ENCODE measurements at places on chromosomes 2 and 18.
A peak's percentile ranks its signal among the peaks of the same experiment; 100 is the strongest.

DNA sequence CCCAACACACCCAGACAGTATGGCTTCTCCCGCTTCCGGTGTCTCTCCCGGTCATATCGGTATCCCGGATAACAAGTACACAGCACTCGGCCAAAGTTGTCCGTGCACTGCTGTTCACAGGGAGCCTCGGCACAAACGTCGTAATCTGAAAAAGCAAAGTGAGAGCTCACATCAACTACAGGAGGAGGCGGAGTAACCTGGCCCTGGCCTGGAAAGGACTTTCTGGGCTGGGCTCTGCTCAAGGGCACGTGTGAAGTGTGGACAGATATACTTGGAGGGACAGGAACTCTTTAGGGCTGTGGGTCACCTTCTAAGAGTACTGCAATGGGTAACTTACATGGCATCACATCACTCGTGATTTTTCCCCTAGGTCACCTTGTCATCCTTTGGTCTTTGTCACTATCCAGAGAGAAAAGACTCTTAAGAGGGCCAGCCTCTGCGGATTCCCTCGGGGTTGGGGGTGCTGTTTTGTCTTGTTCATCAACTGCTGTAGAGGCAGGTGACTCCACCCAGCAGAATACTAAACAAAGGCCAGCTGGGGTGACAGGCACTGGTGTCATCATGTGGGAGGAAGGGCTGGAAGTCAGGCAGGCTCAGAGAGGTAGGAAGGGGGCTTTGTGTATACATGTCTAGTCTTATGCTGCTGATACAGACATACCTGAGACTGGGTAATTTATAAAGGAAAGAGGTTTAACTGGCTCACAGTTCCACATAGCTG, 110.6 kb upstream of the LMAN1 start:
- H3K4me3 ChIP-seq, result no peak overlapping the region
- no peaks in the 10 kb centered on the region for H3K4me1 ChIP-seq
- no peaks in the 10 kb centered on the region for H3K36me3 ChIP-seq

GRCh38 chr2:163687217-163687616, 48.6 kb downstream of the FIGN start:
- no peak for DNase-seq
- H3K27ac ChIP-seq, result no peak overlapping the region
- H3K36me3 ChIP-seq, result no peaks in the 10 kb centered on the region
- no peaks in the 10 kb centered on the region for H3K4me1 ChIP-seq
- H3K4me3 ChIP-seq, result no peak overlapping the region

DNA sequence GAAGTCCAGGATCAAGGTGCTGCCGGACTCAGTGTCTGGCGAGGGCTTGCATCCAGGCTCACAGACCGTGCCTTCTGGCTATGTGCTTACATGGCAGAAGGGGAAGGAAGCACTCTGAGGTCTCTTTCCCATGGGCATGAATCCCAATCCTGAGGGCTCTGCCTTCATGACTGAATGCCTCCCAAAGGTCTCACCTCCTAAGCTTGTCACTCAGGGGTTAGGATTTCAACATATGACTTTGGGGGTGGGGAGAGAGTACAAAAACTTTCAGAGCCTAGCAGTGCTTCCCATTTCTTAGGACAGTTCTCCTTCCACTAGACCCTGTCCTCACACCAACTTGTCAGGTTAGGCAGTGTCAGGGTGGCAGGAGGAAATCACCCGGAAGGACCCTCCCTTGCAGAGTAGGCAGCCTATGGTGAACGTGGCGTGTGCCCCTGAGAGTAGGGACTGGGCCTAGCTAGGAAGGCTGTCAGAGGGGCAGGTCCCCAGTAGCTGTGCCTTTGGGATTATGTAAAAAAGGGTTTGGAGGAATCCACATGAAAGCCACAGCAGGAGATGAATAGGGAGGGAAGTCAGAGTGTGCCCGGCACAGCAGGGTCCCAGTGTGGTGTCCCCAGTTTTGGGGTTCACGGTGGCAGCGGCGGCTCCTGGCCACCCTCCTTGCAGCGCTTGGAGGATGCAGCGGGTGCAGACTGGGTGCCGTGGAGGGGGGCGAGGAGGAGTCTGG, 233.3 kb downstream of the LDLRAD4 start:
- no peaks in the 10 kb centered on the region for H3K36me3 ChIP-seq
- peaks cover 68% of the 10 kb centered on the region for H3K27me3 ChIP-seq
- no peak for DNase-seq
- no peaks in the 10 kb centered on the region for H3K4me1 ChIP-seq
- no peak overlapping the region for H3K27ac ChIP-seq

DNA sequence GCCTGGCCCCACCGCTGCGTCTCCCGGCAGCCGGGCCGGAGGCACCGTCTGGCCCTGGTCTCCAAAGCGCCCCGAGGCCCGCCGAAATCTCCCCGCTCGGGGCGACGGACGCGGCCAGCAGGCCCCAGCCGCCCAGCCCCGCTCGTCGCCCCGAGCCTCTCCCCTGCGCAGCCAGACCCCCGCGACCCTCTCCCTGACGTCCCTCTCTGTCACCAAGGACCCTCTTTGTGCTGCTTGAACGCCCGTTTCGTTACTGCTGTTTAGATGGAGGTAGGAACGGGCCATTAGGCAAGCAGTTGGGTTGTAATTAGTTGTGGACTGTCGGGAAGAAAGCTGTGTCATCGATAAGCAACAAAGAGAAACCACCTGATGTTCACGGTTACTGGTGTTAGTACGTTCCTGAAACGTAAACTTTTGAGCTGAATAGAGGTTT, 686 bp downstream of the UBXN4 start:
- peak; percentile 68 for DNase-seq
- H3K36me3 ChIP-seq, result peaks cover 27% of the 10 kb centered on the region
- peak overlapping the region; percentile 93 for H3K27ac ChIP-seq
- H3K4me1 ChIP-seq, result peaks cover 10% of the 10 kb centered on the region
- H3K4me3 ChIP-seq, result peak overlapping the region; percentile 86

- H3K27me3 ChIP-seq, result no peaks in the 10 kb centered on the region
- H3K27ac ChIP-seq, result no peak overlapping the region
- H3K4me3 ChIP-seq, result no peak overlapping the region
- H3K36me3 ChIP-seq, result no peaks in the 10 kb centered on the region
Observed at GRCh38 chr18:41732356-41732755, 222.7 kb upstream of the PIK3C3 start.

GRCh38 chr2:110674620-110675555, 3.0 kb downstream of the BUB1 start:
- peaks cover 12% of the 10 kb centered on the region for H3K4me1 ChIP-seq
- H3K27me3 ChIP-seq, result no peaks in the 10 kb centered on the region
- H3K27ac ChIP-seq, result peak overlapping the region; percentile 35
- peaks cover 64% of the 10 kb centered on the region for H3K36me3 ChIP-seq
- no peak for DNase-seq

GRCh38 chr2:62505109-62505749, 766 bp downstream of the TMEM17 start:
- H3K36me3 ChIP-seq, result no peaks in the 10 kb centered on the region
- H3K27me3 ChIP-seq, result no peaks in the 10 kb centered on the region
- H3K4me3 ChIP-seq, result peak overlapping the region; percentile 64
- DNase-seq, result peak; percentile 47
- peaks cover 10% of the 10 kb centered on the region for H3K4me1 ChIP-seq

DNA sequence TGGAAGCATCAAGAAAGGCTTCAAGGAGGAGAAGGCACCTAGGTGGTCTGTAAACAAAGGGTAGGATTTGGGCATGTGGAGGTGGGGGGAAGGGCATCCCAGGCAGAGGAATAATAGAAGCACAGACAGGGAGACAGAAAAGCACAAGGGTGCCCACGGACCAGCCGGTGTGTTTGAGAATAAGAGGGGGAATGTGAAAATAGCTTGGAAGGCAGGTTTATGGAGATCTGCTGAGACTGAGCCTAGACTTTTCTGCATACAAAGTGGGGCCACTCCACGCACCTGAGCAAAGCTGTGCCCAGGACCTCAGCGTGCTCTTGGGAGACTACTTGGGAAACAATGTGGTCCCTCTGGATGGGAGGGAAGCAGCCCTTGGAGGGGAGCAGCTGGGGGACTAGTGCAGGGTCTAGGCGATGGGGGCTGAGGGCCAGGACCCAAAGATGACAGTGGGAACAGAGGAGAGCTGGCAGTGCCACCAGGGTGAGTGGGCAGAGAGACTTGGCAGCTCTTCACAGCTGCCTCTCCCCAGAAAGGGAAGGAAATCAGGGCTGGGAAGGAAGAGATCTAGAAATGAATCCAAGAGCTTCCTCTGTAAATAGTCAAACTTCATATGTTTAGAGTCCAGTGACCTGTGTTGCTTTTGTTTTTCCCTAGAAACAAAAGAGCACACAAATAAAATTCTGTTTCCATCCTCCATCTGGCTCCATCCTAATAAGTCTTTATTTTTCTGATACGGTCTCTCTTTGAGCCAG, 110.7 kb upstream of the SMAD7 start:
- H3K4me3 ChIP-seq, result no peak overlapping the region
- DNase-seq, result no peak
- no peaks in the 10 kb centered on the region for H3K36me3 ChIP-seq
- no peaks in the 10 kb centered on the region for H3K27me3 ChIP-seq

- DNase-seq, result no peak
- H3K4me3 ChIP-seq, result no peak overlapping the region
- no peak overlapping the region for H3K27ac ChIP-seq
- no peaks in the 10 kb centered on the region for H3K4me1 ChIP-seq
Observed at GRCh38 chr2:1651121-1652033, 92.9 kb downstream of the PXDN start.

DNA sequence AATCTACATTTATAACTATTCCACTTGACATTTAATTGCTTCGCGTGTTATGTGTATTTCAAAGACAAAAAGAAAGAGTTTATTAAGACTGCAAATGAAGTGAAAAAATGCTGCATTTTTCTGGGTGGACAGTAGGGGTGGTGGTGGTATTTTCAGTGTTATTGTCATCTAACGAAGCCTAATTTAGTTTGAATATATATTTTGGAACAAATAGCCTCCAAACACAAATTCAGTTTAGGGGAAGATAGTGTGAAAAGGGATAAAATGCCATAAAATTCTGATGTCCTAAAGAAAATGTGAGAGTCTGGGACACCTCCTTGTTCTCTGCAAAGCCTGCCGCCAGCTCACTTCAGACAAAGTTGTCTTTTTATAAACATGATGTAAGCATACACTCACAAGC, 425.1 kb downstream of the NRXN1 start:
- H3K27ac ChIP-seq, result no peak overlapping the region
- no peaks in the 10 kb centered on the region for H3K36me3 ChIP-seq
- no peaks in the 10 kb centered on the region for H3K27me3 ChIP-seq
- H3K4me3 ChIP-seq, result no peak overlapping the region
- no peak for DNase-seq

- H3K27me3 ChIP-seq, result no peaks in the 10 kb centered on the region
- DNase-seq, result no peak
- no peaks in the 10 kb centered on the region for H3K36me3 ChIP-seq
- H3K27ac ChIP-seq, result no peak overlapping the region
Observed at GRCh38 chr2:33134086-33134771, 187.5 kb downstream of the LTBP1 start.

DNA sequence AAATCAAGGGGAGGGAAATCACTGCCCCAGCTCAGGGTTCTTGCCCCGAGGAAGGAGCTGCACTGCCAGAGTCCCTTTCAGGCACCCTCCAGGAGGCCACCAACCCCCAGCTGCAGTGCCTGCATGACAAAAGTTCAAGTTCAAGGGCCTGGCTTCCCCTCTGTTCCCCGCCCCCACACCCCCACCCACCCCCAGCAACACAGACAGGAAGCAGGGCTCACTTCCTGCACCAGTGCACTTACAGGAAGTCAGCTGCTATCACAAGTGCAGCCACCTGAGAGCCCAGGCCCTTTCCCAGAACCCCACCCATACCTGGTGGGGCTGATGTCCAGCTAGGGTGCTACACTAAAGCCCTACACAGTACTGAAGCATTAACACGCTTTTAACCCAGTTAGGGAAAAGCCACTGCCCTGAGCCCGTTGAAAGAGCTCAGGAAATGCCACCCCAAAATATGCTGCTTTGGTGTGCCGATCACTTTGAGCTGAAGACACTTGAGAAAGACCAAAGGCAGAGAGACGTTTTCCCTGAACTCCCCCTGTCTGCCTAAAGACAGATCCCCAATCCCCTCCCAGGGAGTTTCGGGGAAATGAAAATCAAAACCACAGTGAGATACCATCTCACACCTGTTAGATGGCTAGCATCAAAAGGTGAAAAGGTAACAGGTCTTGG, 109.9 kb upstream of the CAB39 start:
- no peak overlapping the region for H3K27ac ChIP-seq
- H3K36me3 ChIP-seq, result no peaks in the 10 kb centered on the region
- DNase-seq, result peak; percentile 25

DNA sequence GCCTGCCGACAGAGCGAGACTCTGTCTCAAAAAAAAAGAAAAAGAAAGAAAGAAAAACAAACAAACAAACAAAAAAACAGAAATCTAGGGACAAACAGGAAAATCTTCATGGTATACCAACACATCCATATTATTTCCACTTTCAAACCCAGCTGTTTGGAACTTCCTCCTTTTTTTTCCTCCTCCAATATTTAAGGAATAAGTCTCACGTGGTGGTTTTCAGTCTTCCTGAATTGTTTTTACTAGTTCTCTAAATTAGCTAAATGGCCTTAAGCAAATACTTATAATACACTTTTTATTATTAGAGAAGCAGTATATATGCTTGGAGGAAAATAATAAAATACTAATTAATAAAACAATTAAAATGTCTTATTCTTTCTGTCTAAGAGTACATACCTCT, 48.7 kb upstream of the GLS start:
- no peaks in the 10 kb centered on the region for H3K36me3 ChIP-seq
- no peaks in the 10 kb centered on the region for H3K27me3 ChIP-seq
- no peak overlapping the region for H3K27ac ChIP-seq
- H3K4me1 ChIP-seq, result no peaks in the 10 kb centered on the region
- no peak overlapping the region for H3K4me3 ChIP-seq
- no peak for DNase-seq

- 0 out of 2 replicates have a peak, but pooled peaks cover 9% of the 10 kb centered on the region for H3K27me3 ChIP-seq
- peaks cover 14% of the 10 kb centered on the region for H3K4me1 ChIP-seq
- H3K27ac ChIP-seq, result no peak overlapping the region
- DNase-seq, result peak; percentile 22
- H3K36me3 ChIP-seq, result no peaks in the 10 kb centered on the region
Observed at GRCh38 chr18:35409911-35410310, 32.8 kb upstream of the ZNF396 start.

GRCh38 chr2:164781394-164781793, 60.2 kb downstream of the COBLL1 start:
- no peaks in the 10 kb centered on the region for H3K27me3 ChIP-seq
- no peaks in the 10 kb centered on the region for H3K36me3 ChIP-seq
- no peak overlapping the region for H3K4me3 ChIP-seq
- no peaks in the 10 kb centered on the region for H3K4me1 ChIP-seq

DNA sequence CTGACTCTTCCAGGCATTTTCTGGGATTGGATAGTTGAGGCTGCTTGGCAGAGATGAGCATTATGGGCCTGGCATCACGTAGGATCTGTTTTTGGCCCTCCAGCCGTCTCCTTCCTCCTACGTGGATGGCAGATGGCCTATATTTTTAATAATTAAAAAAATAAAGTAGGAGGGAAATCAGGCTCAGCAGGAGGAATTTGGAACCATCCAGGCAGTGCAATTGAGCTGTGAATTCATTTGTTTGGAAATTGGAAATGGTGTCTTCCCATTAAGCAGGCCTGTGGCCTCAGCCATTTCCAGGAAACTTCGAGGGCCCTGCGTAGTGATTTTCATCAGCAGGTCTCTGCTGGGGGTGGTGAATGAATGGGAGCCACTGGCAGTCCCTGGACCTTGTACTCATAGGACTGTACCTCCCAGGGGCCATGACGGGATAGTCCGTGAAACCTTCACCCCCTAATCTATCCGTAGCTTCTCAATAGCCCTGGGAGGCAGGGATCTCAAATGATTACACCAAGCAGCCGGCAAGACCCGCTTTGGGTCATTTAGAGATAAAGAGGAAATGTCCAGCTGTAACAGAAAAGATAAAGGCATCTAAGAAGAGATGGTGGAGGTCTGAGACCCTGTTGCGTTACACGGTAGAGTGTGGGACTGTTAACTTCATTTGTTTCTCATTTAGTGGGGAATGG, 73.1 kb upstream of the TNP1 start:
- no peaks in the 10 kb centered on the region for H3K36me3 ChIP-seq
- no peak for DNase-seq
- no peak overlapping the region for H3K27ac ChIP-seq
- H3K27me3 ChIP-seq, result no peaks in the 10 kb centered on the region

Data from K562 (cell line).